Activated CD4-positive, alpha-beta T cell treated with anti-CD3 and anti-CD28 coated beads, Interleukin-2, amount 50 U/mL, for 4 hours (primary cell): ENCODE measurements at places on chromosomes 12 and 14.

GRCh38 chr12:104652910-104653309 is 196.2 kb downstream of the CHST11 start:
- DNase-seq: no peak

GRCh38 chr12:85996280-85996679 is 122.2 kb downstream of the NTS start:
- no peak for DNase-seq

DNA sequence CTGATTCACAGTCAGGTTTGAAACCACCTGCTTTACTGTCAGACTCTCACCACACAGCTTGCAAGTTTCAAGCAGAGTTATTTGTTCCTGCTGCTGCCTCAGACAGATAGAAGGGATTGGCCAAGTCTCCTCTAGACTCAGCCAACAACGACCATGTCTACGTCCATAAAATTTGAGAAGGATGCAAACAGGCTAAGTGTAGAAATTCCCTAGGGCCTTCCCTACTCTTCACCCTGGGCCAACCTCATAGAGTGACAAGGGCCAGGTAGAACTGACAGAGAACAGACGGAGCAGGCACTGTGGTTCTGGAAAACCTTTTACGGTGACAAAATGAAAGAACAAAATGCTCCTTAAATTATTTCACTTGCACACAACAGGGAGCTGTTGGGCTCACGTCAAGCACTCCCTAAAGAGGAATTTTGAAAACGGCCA is 39.5 kb downstream of the CLIP1 start:
- DNase-seq: no peak

GRCh38 chr12:4506870-4507269 is 31.8 kb upstream of the RAD51AP1 start:
- DNase-seq: no peak
